ENCODE measurements at places on chromosomes 1 and 21. TPM values are rescaled to one million over a fixed set of nuclear protein-coding genes. Genes with fewer than 3 reads are reported as not detected.
A peak's percentile ranks its signal among the peaks of the same experiment; 100 is the strongest.

DNA sequence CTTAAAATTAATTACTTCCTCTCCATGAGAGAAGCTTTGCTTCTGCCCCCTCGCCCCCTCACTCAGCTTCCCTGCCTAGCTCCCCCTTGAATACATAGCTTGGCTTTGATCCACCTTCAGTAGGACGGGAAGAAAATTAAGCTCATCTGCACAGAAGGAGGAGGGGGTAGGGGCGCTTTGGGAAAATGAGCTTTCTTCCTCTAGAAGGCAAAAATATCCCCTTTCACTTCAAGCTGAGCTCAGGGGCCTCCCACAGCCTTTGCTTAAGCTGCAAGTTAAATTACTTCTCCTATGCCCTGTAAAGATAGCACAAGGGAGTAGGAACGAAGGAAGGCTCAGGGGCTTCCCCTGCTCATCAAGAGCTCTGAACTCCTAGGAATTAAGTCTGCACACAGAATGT, 65.2 kb upstream of the GOLT1A start:
- DNase-seq, result no peak

- DNase-seq, result no peak
Measured at GRCh38 chr1:229672246-229672645, 46.2 kb downstream of the URB2 start.

GRCh38 chr1:203286161-203286984, 18.9 kb upstream of the BTG2 start:
- no peak for DNase-seq

- DNase-seq, result peak; percentile 45
Measured at GRCh38 chr1:21956720-21957552, 19.8 kb upstream of the HSPG2 start.

- DNase-seq, result peak; percentile 91
Measured at GRCh38 chr1:199691540-199691939, 336.0 kb upstream of the NR5A2 start.

GRCh38 chr1:47621483-47621882, 183.6 kb downstream of the FOXD2 start:
- DNase-seq, result no peak

DNA sequence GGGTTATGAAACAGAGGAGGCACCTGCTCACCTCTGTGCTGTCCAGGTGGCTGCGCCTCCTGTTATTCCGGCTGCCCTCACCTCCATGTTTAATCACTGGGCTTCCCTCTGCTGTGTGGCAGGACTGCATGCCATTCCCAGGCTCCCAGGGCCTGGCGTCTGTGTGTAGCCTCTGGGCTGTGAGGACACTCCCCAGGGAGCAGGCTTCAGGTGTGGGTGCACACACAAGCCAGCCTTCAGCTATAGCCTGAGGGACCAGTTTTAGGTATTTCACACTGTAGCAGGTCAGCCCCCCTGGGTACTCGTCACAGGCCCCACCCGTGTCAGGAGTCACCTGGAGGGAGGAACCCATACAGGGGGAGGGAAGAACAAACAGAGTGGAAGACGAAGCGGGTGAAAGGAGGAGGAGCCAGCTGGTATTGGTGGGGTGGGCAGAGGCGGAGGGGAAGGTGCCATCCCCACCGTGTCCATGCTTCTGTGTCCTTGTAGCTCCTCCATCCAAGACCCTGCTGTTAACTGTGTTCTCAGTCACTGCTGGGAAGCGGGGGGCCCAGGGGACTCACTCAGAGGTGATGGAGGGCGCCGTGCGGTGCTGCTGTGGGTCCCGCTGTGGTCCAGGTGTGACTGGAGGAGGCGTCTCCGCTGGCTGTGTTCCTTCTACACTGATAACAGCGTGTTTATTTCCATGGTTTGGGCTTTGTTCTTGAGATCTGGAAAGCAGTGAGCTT, 158.6 kb downstream of the PGBD5 start:
- no peak for DNase-seq

PLA2G2C gene
- total RNA-seq, result not detected

DIO1 gene
- total RNA-seq, result not detected

TSPAN1 gene
- 1.7 TPM for total RNA-seq

PRELP gene
- 0.07 TPM for total RNA-seq

Data from astrocyte (in vitro differentiated cells and primary cell).